ENCODE measurements at places on chromosomes 13 and 19. TPM values are rescaled to one million over a fixed set of nuclear protein-coding genes. Genes with fewer than 3 reads are reported as not detected.

TGDS gene
- 10.3 TPM for total RNA-seq

KLK2 gene
- not detected for total RNA-seq

AXL gene
- total RNA-seq = 448 TPM

NLRP5 gene
- total RNA-seq = not detected

TEX26 gene
- total RNA-seq = not detected

MZT1 gene
- 13.1 TPM for total RNA-seq

Measured in smooth muscle cell of the pulmonary artery (primary cell).